Left lung (tissue), 14 donors: ENCODE measurements at places on chromosomes 2 and 18. TPM values are rescaled to one million over a fixed set of nuclear protein-coding genes. Genes with fewer than 3 reads are reported as not detected.

The KCMF1 gene
- total RNA-seq, result 66.4 TPM

The PSMA8 gene
- total RNA-seq, result not detected

The ALPP gene
- 3.1 TPM for total RNA-seq

The VWC2L gene
- not detected for total RNA-seq

The DNAH6 gene
- total RNA-seq, result 1.3 TPM

The SAG gene
- not detected for total RNA-seq

DNA sequence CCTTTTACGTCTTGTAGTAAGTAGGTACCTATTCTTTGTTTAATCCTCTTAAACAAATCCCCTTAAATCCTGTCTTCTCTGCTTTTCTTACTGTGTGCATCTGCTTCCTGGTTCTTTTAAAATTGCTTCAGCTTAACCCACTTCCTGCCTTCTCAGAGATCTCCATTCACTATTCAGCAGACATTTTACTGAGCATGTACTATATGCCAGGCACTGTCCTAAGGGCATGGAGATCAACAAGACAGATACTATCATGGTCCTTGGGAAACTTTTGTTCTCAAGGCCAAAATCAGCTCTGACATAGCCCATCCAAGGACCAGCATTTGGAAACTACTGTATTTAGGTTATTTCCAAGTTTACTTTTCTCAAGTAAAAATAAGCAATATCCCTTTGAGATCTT lies 227.5 kb downstream of the TPGS2 start:
- no peak for DNase-seq

DNA sequence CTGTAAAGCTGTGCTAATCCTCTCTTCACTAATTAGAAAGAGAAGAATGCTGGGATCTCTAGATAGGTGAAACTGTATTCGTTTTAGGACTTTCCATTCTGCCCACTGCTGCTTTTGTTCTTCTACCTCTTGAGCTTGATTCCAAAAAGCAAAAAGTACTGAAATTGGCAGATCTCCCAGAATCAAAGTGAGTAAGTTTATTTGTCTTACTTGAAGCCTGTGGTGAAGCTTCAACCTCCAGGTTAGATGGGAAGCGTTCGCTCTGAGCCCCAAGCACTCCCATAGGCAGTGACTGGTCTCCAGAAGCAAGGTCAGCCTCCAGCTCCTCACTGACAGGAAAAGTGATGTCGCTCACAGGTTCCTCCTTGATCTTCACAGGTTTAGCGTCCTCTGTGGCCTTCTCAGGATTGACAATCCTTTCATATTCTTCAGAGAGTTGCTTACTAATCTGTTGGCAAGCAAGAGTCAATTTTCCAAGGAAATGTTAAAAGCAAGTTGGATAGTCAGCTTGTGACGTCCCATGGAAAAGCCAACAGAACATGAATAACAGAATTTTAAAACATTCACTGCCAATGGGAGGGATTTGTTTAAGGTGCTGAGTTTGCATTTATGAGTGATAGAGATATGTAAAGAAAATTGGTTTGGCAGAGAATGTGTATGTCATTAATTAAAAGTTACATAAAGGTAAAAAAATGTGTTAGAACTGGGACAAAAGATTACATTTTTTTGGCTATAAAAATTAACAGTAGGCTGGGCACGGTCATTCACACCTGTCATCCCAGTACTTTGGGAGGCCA lies 8.1 kb downstream of the SUPT7L start:
- no peak for DNase-seq

- DNase-seq, result no peak
These were observed 224.7 kb downstream of the SLC8A1 start for GRCh38 chr2:40227210-40227609.

- DNase-seq, result no peak
These were observed 220.7 kb downstream of the IRS1 start for GRCh38 chr2:226578879-226579278.

DNA sequence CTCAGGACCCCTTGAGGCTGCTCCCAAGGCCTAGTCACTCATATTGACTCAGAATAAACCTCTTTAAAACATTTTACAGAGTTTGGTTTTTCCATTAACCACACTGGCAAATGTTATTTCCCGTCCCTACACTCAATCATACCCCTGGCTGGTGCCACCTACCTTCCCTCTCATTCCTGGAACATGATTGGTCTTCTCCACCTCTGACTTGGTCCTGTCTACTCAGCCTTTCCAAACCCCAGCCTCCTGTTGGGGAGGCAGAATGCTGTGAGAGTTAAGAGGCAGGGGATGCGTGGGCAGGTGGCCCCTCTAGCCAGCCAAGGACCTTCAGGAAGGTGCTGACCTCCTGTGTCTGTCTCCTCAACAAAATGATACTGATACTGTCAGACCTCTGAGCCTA lies 149.3 kb downstream of the CABLES1 start:
- DNase-seq, result no peak

DNA sequence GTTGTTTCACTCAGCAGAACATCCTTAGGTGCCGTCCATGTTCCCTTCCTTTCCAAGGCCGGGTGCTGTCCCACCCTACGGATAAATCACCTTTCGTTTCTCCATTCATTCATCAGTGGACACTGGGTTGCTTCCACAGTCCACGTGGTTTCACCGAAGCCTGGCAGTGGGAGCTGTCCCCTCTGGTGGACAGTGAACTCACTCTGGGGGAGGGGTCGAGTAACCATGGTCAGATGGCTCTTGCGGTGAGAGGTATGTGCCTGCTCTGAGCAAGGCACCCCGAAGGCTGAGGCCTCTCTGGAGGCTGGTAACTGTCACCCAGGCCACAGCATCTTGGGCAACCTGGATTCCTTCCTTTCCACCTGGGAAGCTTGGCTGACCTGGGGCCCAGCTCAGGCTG lies 61.5 kb upstream of the TWIST2 start:
- no peak for DNase-seq

- DNase-seq, result no peak
These were observed 56.2 kb downstream of the ALPK2 start for GRCh38 chr18:58572680-58573079.

- no peak for DNase-seq
These were observed 21.6 kb downstream of the PMAIP1 start for GRCh38 chr18:59921384-59921891.

- DNase-seq, result no peak
These were observed 55.2 kb upstream of the REV1 start for GRCh38 chr2:99545066-99545465.

GRCh38 chr2:72098935-72099334 lies 48.7 kb downstream of the CYP26B1 start:
- no peak for DNase-seq

- DNase-seq, result no peak
These were observed 15.8 kb upstream of the VWC2L start for GRCh38 chr2:214395040-214395439.
